T-helper 2 cell (primary cell): ENCODE measurements at places on chromosomes 3 and 15.

GRCh38 chr15:29066838-29067237, 181.1 kb downstream of the APBA2 start:
- no peak for DNase-seq

- DNase-seq = no peak
These were observed 60.4 kb upstream of the LMOD3 start for GRCh38 chr3:69182588-69183316.

DNA sequence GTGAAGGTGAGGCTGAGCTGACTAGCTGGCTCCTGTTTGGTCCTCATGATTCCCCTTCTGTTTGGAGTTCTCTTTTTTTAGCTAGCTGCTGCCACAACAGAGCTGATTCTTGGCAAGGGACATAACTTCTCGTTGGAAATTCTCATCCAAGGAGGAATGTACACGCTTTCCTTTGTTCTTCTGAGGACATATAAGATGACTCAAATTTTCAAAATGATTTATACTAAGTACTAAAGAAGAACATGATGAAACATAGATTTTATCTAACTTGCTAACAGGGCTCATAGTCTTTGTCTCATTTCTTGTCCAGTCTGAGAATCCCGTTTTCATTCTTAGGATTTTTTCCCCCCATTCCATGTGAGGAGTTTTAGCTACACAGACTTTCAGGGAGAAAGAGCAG, 2.9 kb upstream of the TFG start:
- DNase-seq = no peak

DNA sequence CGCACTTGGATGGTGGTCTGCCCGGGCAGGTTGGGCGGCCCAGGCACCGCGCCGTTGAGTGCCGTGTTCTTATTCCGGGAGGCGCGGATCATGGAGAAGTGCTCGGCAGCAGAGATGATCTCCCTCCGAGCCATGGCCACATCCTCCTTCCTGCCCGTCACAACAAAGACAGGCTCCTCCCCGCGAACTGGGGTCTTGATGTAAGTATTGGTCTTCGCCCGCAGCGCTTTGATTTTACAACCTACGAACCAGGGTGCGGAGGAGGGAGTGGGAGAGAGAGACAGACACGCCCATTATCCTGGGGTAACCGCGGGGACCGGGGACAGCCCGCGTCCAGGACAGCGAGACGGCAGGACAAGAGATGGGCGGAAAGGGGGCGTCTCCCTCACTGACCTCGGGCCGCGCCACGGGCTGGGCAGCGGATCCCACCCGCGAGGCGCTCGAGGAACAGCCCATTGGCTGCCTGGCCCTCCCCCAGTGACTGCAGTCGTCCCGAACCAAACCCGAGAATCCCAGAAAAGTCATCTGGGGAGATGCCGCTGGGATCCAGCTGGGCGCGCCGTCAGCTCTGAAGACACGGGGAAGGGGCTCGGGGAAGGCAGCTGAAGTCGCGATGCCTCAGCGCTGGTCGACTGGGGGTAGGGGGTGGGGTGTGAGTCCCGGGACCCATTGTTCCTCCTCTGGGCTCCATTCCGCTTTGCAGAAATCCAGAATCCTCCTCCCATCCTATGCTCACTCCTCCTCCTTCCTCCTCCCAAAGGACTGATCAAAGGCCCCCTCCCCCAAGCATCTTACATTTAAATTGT, 1.2 kb downstream of the MEX3B start:
- DNase-seq = no peak

DNA sequence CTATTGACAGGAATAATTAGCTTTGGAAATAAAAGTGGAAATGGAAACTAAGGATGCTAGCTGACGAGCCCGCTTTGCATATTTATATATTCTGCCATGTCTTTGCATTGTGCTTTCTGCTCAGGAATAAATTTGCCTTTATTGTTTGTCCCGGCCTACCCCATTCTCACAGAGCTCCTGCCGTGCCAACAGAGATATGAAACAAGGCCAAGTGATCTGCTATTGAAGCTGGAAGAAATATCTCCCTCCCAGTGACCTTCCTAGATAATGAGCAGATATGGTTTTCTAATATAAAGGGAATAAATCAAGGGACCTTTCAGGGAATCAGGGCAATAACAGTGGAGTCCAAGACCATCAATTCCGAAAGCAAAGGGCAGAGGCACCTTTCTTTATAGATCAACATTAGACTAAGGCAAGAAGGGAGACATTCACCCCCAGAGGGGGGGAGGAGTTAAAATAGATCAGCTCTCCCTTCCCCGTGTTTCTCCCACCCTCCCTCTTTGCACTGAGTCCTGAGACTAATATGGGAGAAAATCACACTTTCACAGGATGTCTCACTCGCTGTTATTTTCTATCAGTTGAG, 664.6 kb downstream of the AGBL1 start:
- no peak for DNase-seq

DNA sequence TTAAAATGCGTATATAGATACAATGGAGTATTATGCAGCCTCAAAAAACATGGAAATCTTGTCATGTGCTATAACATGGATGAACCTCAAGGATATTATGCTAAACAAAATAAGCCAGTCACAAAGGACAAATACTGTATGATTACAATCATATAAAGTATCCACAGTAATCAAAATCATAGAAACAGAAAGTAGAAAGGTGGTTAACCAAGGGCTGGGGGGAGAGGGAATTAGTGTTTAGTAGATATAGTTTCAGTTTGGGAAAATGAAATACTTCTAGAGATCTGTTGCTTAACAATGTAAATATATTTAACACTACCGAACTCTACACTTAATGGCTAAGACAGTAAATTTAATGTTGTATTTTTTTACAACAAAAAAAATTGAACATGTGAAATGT, 9.0 kb downstream of the TOP2B start:
- no peak for DNase-seq

GRCh38 chr3:169575381-169575780, 88.1 kb downstream of the MECOM start:
- no peak for DNase-seq

DNA sequence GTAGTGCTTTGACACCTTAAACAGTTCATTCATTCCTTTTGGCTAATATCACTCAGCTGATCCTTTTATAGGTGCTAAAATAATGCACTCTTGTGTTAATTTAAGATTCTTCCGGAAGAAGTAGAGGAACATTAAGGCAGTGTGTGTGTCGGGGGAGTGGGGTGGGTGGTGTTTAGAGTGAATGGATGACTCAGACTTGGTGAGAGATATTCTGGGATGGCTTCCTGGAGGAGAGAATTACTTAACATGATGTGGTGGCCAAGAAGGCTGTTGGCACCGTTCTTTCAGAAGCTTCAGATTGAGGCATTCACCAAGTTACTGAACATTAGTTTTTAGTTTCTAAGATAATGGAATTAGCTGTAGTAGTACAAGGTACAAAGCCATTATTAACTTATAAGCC, 125.6 kb upstream of the ROPN1 start:
- no peak for DNase-seq

GRCh38 chr3:108037770-108038169, 53.1 kb downstream of the CD47 start:
- DNase-seq = no peak

DNA sequence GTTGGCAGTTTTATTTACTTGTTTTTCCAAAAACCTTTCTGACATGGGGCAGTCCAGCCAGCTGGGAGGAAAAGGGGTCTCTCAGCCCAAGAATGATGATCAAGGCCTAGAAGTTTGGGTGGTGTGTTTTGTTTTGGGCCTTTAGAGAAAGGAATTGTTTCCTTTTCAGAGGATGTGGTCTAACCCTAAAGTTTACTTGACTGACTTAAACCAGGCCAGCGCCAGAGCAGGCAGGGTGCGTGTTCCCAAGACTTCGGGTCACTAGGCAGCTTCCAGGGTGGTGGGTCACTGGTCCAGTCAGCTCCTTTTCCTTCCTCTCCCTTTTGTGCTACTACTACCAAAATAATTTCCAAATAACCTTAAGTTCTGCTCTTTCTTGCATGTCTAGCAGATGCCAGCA, 4.9 kb downstream of the FLNB start:
- no peak for DNase-seq

DNA sequence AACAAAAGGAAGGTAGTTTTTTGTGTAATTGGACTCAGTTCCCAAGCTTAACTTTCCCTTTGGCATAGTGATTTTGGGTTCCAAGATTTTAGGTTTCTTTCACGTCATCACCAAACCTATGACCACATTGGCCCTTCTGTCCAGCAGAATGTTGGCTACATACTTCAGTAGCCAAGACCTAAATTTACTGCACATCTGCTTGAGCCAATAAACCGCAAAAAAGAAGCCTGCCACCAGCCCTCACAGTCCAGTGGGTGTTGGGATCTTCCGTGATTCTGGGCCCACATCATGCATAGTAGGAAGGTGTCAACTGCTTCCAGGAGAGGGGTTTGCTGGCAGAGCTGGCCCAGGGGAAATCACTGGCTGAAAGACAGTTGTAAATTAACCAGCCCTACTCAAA, 57.6 kb upstream of the LIPC start:
- DNase-seq = no peak

DNA sequence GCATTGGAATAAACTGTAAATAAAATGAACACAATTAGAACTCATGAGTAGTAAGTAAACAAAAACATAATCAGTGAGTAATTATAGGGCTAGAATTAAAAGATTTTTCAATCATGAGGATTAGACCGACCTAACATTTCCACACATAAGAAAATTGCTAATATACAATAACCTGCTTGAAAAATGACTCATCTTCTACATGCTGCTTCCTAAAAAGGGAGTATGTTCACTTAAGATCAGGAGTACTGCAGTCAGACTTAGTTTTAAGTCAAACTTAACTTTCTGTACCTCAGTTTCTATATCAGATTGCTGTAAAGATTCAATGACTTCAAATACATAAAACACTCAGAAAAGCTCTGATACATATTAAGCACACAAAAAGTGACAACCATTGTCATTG, 22.6 kb upstream of the NEK10 start:
- no peak for DNase-seq

DNA sequence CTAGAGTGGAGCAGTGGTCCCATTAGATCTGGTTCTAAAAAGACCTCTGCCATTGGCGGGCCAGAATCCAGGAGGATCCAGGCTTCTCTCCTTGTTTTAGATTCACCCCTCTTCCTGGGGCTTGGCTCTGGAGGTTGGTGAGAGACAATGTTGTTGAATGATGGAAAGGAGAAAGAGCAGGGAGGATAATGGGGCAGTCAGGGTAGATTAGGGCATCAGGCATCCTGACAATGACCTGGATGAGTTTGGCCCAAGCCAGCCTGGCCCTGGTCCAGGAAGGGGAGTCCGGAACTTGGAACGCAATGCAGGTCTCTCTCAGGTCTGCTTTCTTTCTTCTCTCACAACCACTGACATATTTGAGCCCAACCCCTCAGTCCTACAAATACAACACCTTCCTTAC, 260.1 kb upstream of the RASGRP1 start:
- no peak for DNase-seq

DNA sequence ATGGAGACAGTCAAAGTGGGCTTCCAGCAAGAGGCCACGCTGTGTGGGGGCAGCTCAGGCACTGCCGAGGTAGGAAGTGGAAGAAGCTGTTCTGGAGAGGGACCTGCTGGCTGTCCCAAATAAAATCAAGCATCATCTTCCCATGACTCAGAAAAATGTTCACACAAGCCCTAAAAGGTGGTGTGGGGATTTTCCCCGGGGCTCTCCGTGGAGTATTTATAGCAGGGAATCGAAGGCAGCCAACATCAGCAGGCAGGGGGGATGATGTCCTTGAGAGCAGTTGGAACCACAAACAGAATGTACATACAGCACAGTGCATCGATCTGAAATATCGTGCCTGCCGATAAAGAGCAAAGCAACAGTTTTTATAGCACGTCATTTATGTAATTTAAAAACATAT, 27.6 kb downstream of the PRR23E start:
- DNase-seq = no peak

DNA sequence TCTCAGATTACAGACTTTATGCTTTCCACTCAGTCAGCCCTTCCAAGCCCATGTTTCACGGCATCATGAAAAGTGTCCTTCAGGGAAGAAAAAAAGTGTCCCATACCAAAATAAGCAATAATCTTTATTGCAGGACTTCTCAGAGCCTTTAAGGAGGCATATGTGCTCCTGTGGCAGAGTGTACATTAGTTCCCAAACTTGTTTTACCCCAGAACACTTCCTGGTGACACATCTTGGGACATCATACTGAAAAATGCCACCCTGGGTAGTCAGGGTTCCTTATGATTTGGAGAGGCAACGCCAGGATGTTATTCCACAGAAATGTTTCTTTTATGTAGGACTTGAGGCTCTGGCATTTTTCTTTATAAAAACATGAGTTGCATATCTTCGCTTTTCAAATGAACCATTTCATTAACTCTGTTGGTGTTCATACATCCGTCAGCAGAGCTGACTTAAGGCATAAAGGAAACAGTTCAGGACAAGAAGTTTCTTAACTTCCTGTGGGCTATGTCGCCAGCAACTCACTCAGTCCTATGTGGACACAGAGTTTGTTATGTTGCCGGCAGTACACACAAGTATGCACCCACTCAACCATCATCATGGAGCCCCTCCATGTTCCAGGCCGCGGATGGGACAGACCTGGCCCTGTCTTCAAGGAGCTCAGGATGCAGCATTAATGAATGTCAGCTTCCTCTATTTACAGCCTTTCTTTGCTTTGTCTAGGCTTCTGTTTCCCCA, 63.8 kb downstream of the CASR start:
- DNase-seq = no peak

DNA sequence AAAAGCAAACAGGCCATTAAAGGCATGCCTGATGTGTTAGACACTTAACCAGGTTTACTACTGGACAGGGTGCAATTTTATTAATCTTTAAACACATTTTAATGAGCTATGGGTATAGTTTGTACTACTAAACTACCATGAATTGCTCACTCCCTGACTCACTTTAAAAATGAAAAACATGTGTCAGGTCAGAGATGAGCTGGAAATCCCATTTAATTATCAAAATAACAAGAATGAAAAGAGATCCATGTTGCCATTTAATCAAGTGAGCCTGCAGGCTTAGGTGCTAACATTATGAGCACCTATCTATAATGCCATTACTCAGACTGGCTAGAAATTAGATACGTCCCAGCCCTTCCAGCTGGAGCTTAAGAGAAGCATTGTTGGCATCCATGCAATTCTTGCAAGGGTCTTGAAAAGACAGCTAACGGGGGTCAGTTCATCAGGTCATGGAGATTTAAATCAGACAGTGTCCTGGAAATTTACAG, 224.4 kb downstream of the THRB start:
- no peak for DNase-seq

DNA sequence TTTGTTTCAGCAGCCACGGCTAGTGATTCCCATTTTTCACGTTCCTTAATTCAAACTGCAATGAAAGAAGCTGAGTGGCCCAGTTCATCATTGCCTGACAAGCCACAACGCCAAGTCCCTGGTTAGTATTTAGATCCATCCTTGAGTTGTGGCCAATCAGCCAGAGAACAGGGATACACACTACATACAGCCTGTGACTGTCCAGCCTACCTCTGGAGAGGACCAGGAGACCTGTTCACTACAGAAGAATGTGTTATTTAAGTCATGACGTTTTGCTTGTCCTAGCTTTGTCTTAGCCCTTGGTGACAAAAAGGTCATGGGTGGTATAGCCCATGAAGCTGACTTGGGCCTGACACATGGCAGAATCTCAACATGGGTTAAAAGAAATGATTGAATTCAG, 2.7 kb upstream of the TPM1 start:
- DNase-seq = no peak

GRCh38 chr15:44726568-44727484, 9.5 kb upstream of the TRIM69 start:
- peak; percentile 64 for DNase-seq
